ENCODE measurements at places on chromosomes 3 and 15.
A peak's percentile ranks its signal among the peaks of the same experiment; 100 is the strongest.

GRCh38 chr3:120684896-120685295 is 2.9 kb upstream of the HGD start:
- H3K27me3 ChIP-seq = no peaks in the 10 kb centered on the region
- no peaks in the 10 kb centered on the region for H3K4me1 ChIP-seq
- DNase-seq = no peak
- H3K4me3 ChIP-seq = no peak overlapping the region
- H3K27ac ChIP-seq = no peak overlapping the region

- no peak overlapping the region for H3K27ac ChIP-seq
- H3K4me3 ChIP-seq = no peak overlapping the region
- H3K36me3 ChIP-seq = no peaks in the 10 kb centered on the region
- H3K4me1 ChIP-seq = no peaks in the 10 kb centered on the region
- DNase-seq = no peak
Observed at GRCh38 chr15:78103406-78104118, 11.2 kb downstream of the SH2D7 start.

- H3K4me3 ChIP-seq = no peak overlapping the region
- no peaks in the 10 kb centered on the region for H3K27me3 ChIP-seq
- H3K27ac ChIP-seq = no peak overlapping the region
- no peaks in the 10 kb centered on the region for H3K4me1 ChIP-seq
- H3K36me3 ChIP-seq = no peaks in the 10 kb centered on the region
Observed at GRCh38 chr15:69951898-69952555, 145.7 kb downstream of the TLE3 start.

DNA sequence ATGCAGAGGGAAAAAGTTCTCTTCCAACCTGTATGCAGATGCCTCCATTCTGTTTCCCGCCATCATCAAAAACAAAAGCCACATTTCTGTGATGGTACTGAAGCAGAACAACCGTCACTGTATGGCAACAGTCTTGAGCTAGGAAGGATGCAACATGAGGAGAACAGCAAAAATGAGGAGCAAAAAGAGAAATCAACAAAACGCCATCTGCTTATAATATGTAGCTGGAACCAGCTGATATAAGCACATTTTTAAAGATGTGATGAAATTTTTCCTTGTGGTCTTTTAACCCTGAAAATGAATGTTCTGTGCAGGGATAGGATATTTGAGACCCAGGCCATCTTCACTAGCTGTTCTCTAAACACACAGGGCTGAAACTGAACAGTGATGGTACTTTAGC is 287.0 kb downstream of the ZIC4 start:
- H3K4me1 ChIP-seq = no peaks in the 10 kb centered on the region
- H3K27me3 ChIP-seq = no peaks in the 10 kb centered on the region
- H3K4me3 ChIP-seq = no peak overlapping the region
- no peak overlapping the region for H3K27ac ChIP-seq
- H3K36me3 ChIP-seq = no peaks in the 10 kb centered on the region

GRCh38 chr3:129606636-129607390 is at the start of gene PLXND1:
PLXND1 (minus strand) TSS chr3:129606676; CDS start chr3:129606639, 37 bp downstream.
- peak; percentile 53 for DNase-seq
- H3K27ac ChIP-seq = peak within 1 kb of the TSS; percentile 99
- H3K36me3 ChIP-seq = no peaks in the 10 kb centered on the region
- peak within 1 kb of the TSS; percentile 84 for H3K4me3 ChIP-seq

- H3K27ac ChIP-seq = no peak overlapping the region
- DNase-seq = no peak
- no peaks in the 10 kb centered on the region for H3K4me1 ChIP-seq
- H3K27me3 ChIP-seq = no peaks in the 10 kb centered on the region
- no peak overlapping the region for H3K4me3 ChIP-seq
Observed at GRCh38 chr3:85193565-85193964, 234.8 kb downstream of the CADM2 start.

GRCh38 chr3:41188306-41188705 is 11.0 kb upstream of the CTNNB1 start:
- no peak for DNase-seq
- no peaks in the 10 kb centered on the region for H3K36me3 ChIP-seq
- H3K27ac ChIP-seq = no peak overlapping the region
- no peak overlapping the region for H3K4me3 ChIP-seq

DNA sequence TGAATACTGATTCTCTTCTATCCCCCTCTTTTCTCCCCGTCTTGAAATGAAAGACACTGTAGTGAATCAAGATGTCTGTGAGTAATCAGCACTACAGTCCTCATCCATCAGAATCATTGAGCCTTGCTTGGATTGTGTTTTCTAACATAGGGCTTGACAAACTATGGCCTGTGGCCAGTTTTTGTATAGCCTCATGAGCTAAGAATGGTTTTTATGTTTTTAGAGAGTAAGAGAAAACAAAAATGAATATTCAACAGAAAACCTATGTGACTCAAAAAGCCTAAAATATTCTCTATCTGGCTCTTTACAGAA is 55.2 kb downstream of the PPM1L start:
- H3K27ac ChIP-seq = no peak overlapping the region
- H3K4me3 ChIP-seq = no peak overlapping the region
- H3K27me3 ChIP-seq = no peaks in the 10 kb centered on the region

DNA sequence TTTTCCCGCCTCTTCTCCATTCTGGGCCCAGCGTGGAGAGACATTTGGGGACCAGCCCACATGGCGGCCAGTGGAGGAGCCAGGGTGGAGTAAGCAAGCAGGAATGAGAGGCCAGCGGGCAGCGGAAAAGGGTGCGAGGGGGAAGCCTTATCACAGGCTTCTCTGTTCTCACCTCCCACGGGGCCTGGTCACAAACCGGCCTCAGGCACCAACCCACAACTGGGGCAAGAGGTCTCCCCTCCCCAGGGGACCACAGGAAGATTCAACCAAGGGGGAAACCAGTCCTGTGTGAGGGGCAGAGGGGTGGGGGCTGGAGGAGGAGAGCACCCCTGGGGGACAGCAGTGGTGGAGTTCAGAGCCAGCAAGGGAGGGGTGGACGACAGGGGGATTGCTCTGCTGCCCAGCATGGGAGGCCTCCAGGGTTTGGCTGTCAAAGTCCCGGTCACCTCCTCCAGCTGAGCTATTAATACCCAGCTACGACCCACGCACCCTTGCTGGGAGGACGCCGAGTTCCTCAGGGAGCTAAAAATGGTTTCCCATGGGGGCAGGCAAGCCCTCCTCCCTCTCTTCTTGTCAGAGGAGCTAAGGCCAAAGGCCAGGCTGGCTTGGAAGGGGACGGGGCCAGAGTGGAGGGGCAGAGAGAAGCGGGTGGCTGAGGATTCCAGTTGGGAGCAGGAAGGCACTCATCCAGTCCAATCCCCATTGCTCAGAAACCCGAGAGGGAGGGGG is 23.8 kb upstream of the RPL29 start:
- H3K36me3 ChIP-seq = no peaks in the 10 kb centered on the region
- H3K27me3 ChIP-seq = no peaks in the 10 kb centered on the region
- H3K4me1 ChIP-seq = peaks cover 17% of the 10 kb centered on the region
- H3K4me3 ChIP-seq = no peak overlapping the region

DNA sequence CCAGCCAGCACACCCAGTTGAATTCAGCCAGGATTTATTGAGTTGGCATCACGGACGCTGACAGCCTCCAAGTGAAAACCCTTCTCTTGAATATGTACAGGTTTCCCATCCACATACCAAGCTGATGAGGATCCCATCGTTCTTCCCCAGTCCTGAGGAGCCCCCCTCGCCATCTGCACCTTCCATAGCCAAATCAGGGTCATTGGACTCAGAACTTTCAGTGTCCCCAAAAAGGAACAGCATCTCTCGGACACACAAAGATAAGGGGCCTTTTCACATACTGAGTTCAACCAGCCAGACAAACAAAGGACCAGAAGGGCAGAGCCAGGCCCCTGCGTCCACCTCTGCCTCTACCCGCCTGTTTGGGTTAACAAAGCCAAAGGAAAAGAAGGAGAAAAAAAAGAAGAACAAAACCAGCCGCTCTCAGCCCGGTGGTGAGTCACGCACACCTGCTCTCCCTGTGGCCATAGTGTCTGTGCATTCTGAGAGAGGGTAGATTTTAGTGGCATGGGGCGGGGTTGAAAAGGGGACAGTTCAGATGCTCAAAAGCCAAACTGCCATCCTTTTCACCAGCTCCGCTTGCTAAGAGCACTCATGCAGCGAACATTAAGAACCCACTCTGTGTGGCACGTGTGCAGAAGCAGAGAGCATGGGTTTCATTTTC is 51.2 kb downstream of the KLHL25 start:
- H3K4me1 ChIP-seq = peaks cover 36% of the 10 kb centered on the region
- DNase-seq = no peak
- peaks cover 91% of the 10 kb centered on the region for H3K36me3 ChIP-seq
- H3K4me3 ChIP-seq = no peak overlapping the region

GRCh38 chr3:52515192-52515591 is 18.5 kb downstream of the NT5DC2 start:
- no peak for DNase-seq
- no peaks in the 10 kb centered on the region for H3K27me3 ChIP-seq
- no peak overlapping the region for H3K4me3 ChIP-seq
- no peaks in the 10 kb centered on the region for H3K36me3 ChIP-seq

- H3K27me3 ChIP-seq = no peaks in the 10 kb centered on the region
- H3K4me3 ChIP-seq = no peak overlapping the region
- H3K36me3 ChIP-seq = no peaks in the 10 kb centered on the region
- no peak overlapping the region for H3K27ac ChIP-seq
- DNase-seq = no peak
- no peaks in the 10 kb centered on the region for H3K4me1 ChIP-seq
Observed at GRCh38 chr3:104556372-104557078, 810.2 kb upstream of the ALCAM start.

- no peak overlapping the region for H3K4me3 ChIP-seq
- DNase-seq = no peak
- H3K27ac ChIP-seq = no peak overlapping the region
- no peaks in the 10 kb centered on the region for H3K27me3 ChIP-seq
- no peaks in the 10 kb centered on the region for H3K36me3 ChIP-seq
- H3K4me1 ChIP-seq = peaks cover 20% of the 10 kb centered on the region
Observed at GRCh38 chr15:63391669-63392360, 10.2 kb upstream of the CA12 start.

DNA sequence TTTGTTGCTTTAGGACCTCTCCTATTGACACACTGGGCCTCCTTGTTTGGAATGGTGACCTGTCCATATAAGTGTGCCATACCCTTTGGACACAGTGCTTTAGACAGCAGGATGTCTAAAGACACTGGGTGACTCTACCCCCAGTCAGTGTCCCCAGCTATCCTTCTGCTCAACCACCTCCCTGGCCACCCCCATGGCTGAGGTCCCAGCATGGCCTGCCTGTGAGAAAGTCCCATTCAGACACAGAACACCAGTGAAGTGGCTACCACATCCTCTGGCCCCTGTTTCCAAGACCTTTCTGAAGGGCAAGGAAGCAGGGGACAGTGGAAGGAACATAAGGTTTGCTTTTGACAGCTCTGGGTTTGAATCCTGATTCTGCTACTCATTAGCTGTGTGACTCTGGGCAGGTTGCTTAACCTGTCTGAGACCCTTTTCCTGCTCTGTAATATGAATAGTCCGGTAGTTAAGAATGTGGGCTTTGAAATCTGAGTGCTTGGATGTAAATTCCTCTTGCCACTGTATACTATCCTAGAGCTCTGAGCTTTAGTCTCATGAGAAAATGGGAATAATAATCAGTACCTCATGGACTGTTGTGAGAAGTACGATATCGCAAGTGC is 6.3 kb upstream of the AP3S2 start:
- H3K4me1 ChIP-seq = no peaks in the 10 kb centered on the region
- no peak overlapping the region for H3K4me3 ChIP-seq
- no peaks in the 10 kb centered on the region for H3K27me3 ChIP-seq
- H3K36me3 ChIP-seq = no peaks in the 10 kb centered on the region

GRCh38 chr15:39511916-39512260 is 69.0 kb upstream of the THBS1 start:
- H3K27ac ChIP-seq = peak overlapping the region; percentile 14
- no peak overlapping the region for H3K4me3 ChIP-seq
- no peaks in the 10 kb centered on the region for H3K36me3 ChIP-seq
- no peak for DNase-seq
- H3K4me1 ChIP-seq = peaks cover 10% of the 10 kb centered on the region

GRCh38 chr3:49723628-49724551 is at the start of gene GMPPB:
GMPPB (minus strand) TSS chr3:49723951; CDS start chr3:49723726, 225 bp downstream.
- peak; percentile 94 for DNase-seq
- H3K27me3 ChIP-seq = no peaks in the 10 kb centered on the region
- no peaks in the 10 kb centered on the region for H3K36me3 ChIP-seq
- H3K4me3 ChIP-seq = peak within 1 kb of the TSS; percentile 93
- H3K4me1 ChIP-seq = peaks cover 18% of the 10 kb centered on the region

GRCh38 chr3:34283751-34284150 is 485.3 kb downstream of the PDCD6IP start:
- H3K27ac ChIP-seq = no peak overlapping the region
- H3K4me1 ChIP-seq = no peaks in the 10 kb centered on the region
- DNase-seq = no peak
- no peaks in the 10 kb centered on the region for H3K27me3 ChIP-seq

- H3K4me3 ChIP-seq = no peak overlapping the region
- no peaks in the 10 kb centered on the region for H3K36me3 ChIP-seq
- no peaks in the 10 kb centered on the region for H3K27me3 ChIP-seq
- DNase-seq = no peak
- no peak overlapping the region for H3K27ac ChIP-seq
- no peaks in the 10 kb centered on the region for H3K4me1 ChIP-seq
Observed at GRCh38 chr15:80107774-80108173, 45.0 kb upstream of the FAH start.

GRCh38 chr3:194632809-194633348 is 340 bp downstream of the TMEM44 start:
- no peaks in the 10 kb centered on the region for H3K36me3 ChIP-seq
- DNase-seq = no peak
- peak overlapping the region; percentile 73 for H3K4me3 ChIP-seq
- H3K27me3 ChIP-seq = no peaks in the 10 kb centered on the region

GRCh38 chr3:143298380-143298779 is 178.8 kb downstream of the CHST2 start:
- H3K27ac ChIP-seq = no peak overlapping the region
- DNase-seq = no peak
- no peaks in the 10 kb centered on the region for H3K4me1 ChIP-seq
- no peak overlapping the region for H3K4me3 ChIP-seq
- no peaks in the 10 kb centered on the region for H3K36me3 ChIP-seq

DNA sequence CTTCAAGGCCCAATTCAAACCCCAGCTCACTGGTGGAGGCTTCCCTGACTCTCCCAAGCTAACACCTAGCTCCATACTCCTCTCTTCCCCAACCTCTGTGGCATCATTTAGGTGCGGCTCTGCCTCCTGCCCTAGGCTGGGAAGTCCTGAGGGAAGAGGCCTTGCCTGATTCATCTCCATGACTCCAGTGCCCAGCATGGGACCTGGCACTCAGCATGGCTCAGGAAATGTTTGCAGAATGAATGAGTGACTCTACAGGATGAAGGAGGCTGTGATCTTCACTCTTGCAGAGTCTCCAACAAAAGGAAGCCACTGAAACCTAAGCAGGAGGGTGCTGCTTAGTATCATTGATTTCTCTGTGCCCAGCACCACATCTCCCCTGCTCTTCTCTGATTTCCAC is 34.5 kb upstream of the INSYN1 start:
- H3K27ac ChIP-seq = no peak overlapping the region
- no peak overlapping the region for H3K4me3 ChIP-seq
- H3K27me3 ChIP-seq = peaks cover 5% of the 10 kb centered on the region
- H3K4me1 ChIP-seq = no peaks in the 10 kb centered on the region
- DNase-seq = no peak

GRCh38 chr3:53140847-53141845 is 10.9 kb upstream of the RFT1 start:
- H3K4me1 ChIP-seq = peaks cover 12% of the 10 kb centered on the region
- H3K27ac ChIP-seq = no peak overlapping the region
- no peak overlapping the region for H3K4me3 ChIP-seq
- no peak for DNase-seq
- H3K36me3 ChIP-seq = no peaks in the 10 kb centered on the region

GRCh38 chr3:32544894-32545293 is 25.8 kb downstream of the DYNC1LI1 start:
- H3K4me3 ChIP-seq = no peak overlapping the region
- DNase-seq = no peak
- H3K27me3 ChIP-seq = no peaks in the 10 kb centered on the region
- no peak overlapping the region for H3K27ac ChIP-seq
- H3K36me3 ChIP-seq = no peaks in the 10 kb centered on the region
